ENCODE measurements at places on chromosomes 7 and 10. TPM values are rescaled to one million over a fixed set of nuclear protein-coding genes. Genes with fewer than 3 reads are reported as not detected.

TEX36 gene
- not detected for total RNA-seq

ING3 gene
- 5.6 TPM for total RNA-seq

CWF19L1 gene
- 27.7 TPM for total RNA-seq

SRRM3 gene
- 1.3 TPM for total RNA-seq

CHPF2 gene
- total RNA-seq = 47.4 TPM

GPR158 gene
- total RNA-seq = not detected

TAS2R5 gene
- not detected for total RNA-seq

UCN3 gene
- total RNA-seq = not detected

PDGFA gene
- total RNA-seq = 6.1 TPM

MYH16 gene
- total RNA-seq = under 0.01 TPM

LEP gene
- total RNA-seq = not detected

KEL gene
- under 0.01 TPM for total RNA-seq

SPDYE8 gene
- not detected for total RNA-seq

CARD11 gene
- total RNA-seq = 0.84 TPM

LIPK gene
- total RNA-seq = not detected

MAD1L1 gene
- 51.6 TPM for total RNA-seq

NPFFR1 gene
- total RNA-seq = not detected

TMEM178B gene
- under 0.01 TPM for total RNA-seq

CCL24 gene
- total RNA-seq = not detected

HECW1 gene
- 1.8 TPM for total RNA-seq

CYP51A1 gene
- total RNA-seq = 203 TPM

ANXA8L1 gene
- total RNA-seq = not detected

TMEM254 gene
- total RNA-seq = 10.1 TPM

BAMBI gene
- 2.5 TPM for total RNA-seq

NRCAM gene
- total RNA-seq = 3.0 TPM

GPRIN2 gene
- not detected for total RNA-seq
